ENCODE measurements at places on chromosomes 4 and X. TPM values are rescaled to one million over a fixed set of nuclear protein-coding genes. Genes with fewer than 3 reads are reported as not detected.
A peak's percentile ranks its signal among the peaks of the same experiment; 100 is the strongest.

Gene MED28
- 14.2 TPM for total RNA-seq

Gene IL9R
- 0.38 TPM for total RNA-seq

Gene NSUN7
- 13.4 TPM for total RNA-seq

Gene STBD1
- 0.53 TPM for total RNA-seq

DNA sequence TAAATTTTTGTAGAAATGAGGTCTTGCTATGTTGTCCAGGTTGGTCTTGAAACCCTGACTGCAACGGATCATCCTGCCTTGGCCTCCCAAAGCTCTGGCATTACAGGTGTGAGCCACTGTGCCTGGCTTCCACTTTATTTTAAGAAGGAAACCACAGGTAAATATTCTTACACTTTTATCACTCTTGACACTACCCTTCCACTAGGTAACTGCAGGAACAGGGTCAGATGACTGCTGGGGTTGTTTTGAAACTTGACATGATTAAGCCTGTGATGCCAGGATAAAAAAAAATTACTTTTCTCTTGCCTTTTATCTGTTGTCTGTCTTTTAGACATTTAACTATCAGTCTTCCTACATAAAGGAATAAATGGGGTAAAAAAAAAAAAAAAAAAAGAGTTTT, 43.5 kb downstream of the COQ2 start:
- no peak overlapping the region for H3K27ac ChIP-seq
- no peaks in the 10 kb centered on the region for H3K4me1 ChIP-seq
- no peaks in the 10 kb centered on the region for H3K27me3 ChIP-seq
- DNase-seq, result no peak
- no peaks in the 10 kb centered on the region for H3K36me3 ChIP-seq
- H3K4me3 ChIP-seq, result no peak overlapping the region

- no peak overlapping the region for H3K4me3 ChIP-seq
- no peaks in the 10 kb centered on the region for H3K4me1 ChIP-seq
- no peak overlapping the region for H3K27ac ChIP-seq
- H3K27me3 ChIP-seq, result no peaks in the 10 kb centered on the region
- DNase-seq, result no peak
- no peaks in the 10 kb centered on the region for H3K36me3 ChIP-seq
Measured at GRCh38 chr4:88511236-88511635, 12.3 kb downstream of the PYURF start.

DNA sequence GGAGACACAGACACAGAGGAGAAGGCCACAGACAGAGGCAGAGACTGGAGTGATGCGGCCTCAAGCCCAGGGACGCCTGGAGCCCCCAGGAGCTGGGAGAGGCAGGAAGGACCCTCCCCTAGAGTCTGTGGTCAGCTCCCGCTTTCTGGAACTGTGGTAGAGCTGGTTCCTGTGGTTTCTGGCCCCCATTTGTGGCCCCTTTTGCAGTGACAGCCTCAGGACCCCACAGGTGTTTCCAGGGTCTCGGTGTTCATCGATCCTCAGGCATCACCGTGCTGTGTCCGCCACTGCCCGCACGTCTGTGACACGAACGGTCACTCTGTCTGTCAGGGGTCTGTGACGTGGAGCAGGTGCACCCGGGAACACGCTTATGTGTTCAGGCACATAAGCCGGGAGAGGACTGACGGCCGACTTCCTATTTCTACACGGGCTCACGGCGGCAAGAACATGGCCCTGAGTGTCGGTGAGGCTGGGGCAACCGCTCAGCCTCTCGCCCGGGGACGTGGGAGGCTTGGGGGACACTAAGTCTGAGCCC, 7.9 kb downstream of the GTPBP6 start:
- no peak overlapping the region for H3K4me3 ChIP-seq
- H3K27me3 ChIP-seq, result no peaks in the 10 kb centered on the region
- peak; percentile 77 for DNase-seq
- H3K36me3 ChIP-seq, result peaks cover 85% of the 10 kb centered on the region
- no peak overlapping the region for H3K27ac ChIP-seq

- no peaks in the 10 kb centered on the region for H3K4me1 ChIP-seq
- H3K36me3 ChIP-seq, result peaks cover 13% of the 10 kb centered on the region
- no peak for DNase-seq
- H3K27me3 ChIP-seq, result no peaks in the 10 kb centered on the region
- H3K27ac ChIP-seq, result no peak overlapping the region
- H3K4me3 ChIP-seq, result no peak overlapping the region
Measured at GRCh38 chr4:38015886-38016515, 55.8 kb downstream of the PTTG2 start.

DNA sequence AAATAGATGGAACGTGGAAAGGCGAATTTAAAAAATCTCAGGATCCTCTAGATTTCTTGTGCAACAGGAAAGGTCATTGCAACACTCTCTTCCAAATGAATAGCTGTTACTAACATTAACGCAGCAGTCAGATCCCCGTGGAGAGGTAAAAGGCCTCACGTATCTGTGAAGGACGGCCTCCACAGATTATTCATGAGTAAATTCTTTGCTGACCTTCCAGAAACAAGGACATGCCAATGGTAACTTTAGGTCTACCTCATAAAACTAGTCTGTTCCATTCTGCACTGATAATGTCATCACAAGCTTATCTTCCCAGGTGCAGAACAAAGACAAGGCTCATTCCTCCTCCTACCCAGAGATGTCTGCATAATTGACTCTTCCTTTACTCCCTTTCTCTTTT, 16.1 kb upstream of the REPS2 start:
- H3K27me3 ChIP-seq, result no peaks in the 10 kb centered on the region
- DNase-seq, result no peak
- H3K4me3 ChIP-seq, result no peak overlapping the region
- no peaks in the 10 kb centered on the region for H3K36me3 ChIP-seq
- no peaks in the 10 kb centered on the region for H3K4me1 ChIP-seq
- H3K27ac ChIP-seq, result no peak overlapping the region

DNA sequence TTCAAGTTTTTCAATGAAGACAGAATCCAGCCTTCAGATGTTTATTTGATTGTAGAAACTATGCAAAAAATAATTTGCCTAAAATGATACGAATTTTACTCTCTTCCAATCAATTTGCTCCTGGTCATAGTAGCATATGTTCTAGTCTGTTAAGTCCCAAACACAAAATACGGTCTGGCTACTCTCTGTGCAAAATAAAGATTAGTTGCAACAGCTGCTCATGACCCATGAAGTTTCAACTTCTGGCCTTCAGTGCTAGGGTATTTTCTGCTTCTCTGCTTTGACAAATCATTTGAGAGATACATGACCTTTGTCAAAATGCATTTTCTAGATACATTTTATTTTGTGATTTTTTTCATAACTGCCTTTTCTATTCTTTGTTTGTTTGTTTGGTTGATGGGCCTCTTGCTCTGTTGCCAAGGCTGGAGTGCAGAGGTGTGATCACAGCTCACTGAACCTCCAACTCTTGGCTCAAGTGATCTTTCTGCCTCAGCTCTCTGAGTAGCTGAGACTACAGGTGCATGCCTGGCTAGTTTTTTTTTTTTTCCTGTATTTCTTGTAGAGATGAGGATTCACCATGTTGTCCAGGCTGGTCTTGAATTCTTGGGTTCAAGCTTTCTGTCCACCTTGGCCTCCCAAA, 55.2 kb downstream of the TACR3 start:
- H3K4me1 ChIP-seq, result no peaks in the 10 kb centered on the region
- H3K27me3 ChIP-seq, result no peaks in the 10 kb centered on the region
- no peak overlapping the region for H3K4me3 ChIP-seq
- no peak for DNase-seq
- H3K36me3 ChIP-seq, result no peaks in the 10 kb centered on the region

- no peak overlapping the region for H3K27ac ChIP-seq
- no peaks in the 10 kb centered on the region for H3K4me1 ChIP-seq
- no peaks in the 10 kb centered on the region for H3K36me3 ChIP-seq
- no peak overlapping the region for H3K4me3 ChIP-seq
Measured at GRCh38 chr4:189002475-189002874, 863.2 kb downstream of the TRIML1 start.

DNA sequence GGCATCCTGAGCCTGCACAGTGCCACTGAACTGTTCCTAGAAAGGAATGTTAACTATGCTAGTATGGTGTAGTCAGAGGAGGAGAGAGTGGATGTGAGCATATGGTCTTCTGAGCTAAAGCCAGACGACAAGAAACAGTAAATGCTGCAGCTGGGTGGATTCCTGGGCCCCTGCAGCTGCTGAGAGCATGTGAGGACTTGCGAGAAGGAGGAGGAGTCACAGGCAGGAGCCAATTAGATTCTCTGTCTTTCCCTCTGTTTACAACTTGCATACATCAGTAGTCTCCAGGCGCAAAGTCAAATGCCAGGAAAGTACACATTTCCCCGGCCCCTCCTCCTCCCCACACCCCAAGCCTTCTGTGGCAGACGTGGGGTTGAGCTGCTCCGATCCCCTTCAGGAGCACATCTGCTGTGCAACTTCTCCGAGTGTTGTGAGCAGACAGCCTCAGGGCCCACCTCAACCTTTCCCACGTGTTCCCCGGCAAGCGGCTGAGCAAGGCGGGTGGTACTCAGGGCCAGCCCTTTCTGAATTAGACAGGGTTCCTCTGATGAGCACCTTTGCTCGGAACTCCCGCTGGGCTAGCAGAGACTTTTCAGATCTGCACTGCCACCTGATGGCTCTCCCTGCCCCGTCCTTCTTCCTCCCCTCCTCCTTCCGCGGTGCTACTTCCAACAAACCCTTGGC, 108.7 kb upstream of the ATP6AP2 start:
- H3K4me3 ChIP-seq, result no peak overlapping the region
- H3K27me3 ChIP-seq, result no peaks in the 10 kb centered on the region
- DNase-seq, result no peak

- H3K36me3 ChIP-seq, result no peaks in the 10 kb centered on the region
- no peak overlapping the region for H3K4me3 ChIP-seq
- DNase-seq, result no peak
- peaks cover 6% of the 10 kb centered on the region for H3K4me1 ChIP-seq
- no peak overlapping the region for H3K27ac ChIP-seq
Measured at GRCh38 chrX:13430136-13430827, 110.4 kb upstream of the ATXN3L start.

GRCh38 chr4:141654098-141654497, 17.7 kb downstream of the IL15 start:
- no peak overlapping the region for H3K4me3 ChIP-seq
- no peaks in the 10 kb centered on the region for H3K36me3 ChIP-seq
- no peak overlapping the region for H3K27ac ChIP-seq
- peaks cover 8% of the 10 kb centered on the region for H3K4me1 ChIP-seq

- H3K27me3 ChIP-seq, result no peaks in the 10 kb centered on the region
- H3K4me3 ChIP-seq, result no peak overlapping the region
Measured at GRCh38 chr4:68599150-68599549, 23.0 kb upstream of the UGT2B17 start.

DNA sequence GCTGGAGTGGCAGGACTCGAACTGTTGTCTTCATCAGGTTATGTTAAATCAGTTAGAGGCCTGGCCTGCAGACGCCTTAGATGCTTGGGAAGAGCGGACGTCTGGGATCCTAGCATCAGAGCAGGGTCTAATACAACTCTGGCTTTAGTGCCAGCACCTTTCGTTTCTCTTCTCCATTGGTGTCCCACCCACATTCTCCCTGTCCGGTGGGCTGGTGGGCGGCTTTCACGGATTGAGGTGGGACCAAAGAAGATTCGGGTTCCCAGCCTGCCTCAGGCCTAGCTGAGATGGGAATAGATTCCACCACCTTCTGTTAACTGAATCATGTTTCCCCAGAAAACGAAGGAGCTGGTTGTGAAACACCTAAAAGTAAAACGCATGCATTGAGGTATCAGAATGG, 939 bp downstream of the PDK3 start:
- no peak for DNase-seq
- peaks cover 14% of the 10 kb centered on the region for H3K4me1 ChIP-seq
- H3K4me3 ChIP-seq, result peak overlapping the region; percentile 71
- no peaks in the 10 kb centered on the region for H3K36me3 ChIP-seq

GRCh38 chr4:69576251-69576877, 63.1 kb downstream of the UGT2A2 start:
- no peaks in the 10 kb centered on the region for H3K4me1 ChIP-seq
- no peak for DNase-seq
- no peaks in the 10 kb centered on the region for H3K36me3 ChIP-seq
- no peaks in the 10 kb centered on the region for H3K27me3 ChIP-seq
- H3K4me3 ChIP-seq, result no peak overlapping the region

DNA sequence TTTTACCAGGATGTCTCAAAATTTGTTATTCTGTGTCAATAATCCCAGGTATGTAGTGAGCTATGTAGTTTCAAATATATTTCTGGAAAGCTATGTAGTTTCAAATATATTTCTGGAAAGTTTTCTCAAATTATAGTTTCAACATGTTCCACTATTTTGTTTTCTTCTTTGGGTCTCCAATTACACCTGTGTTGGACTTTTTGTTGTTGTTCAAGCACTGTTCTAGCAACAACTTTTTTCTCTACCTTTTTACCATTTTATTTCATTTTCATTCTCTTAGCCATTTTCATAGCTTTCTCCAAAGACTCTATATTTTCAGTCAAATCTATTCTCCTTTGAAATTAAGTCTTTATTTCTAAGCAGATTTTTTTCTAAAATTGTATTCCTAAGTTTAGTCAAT, 88.4 kb downstream of the LCORL start:
- H3K4me3 ChIP-seq, result no peak overlapping the region
- H3K27me3 ChIP-seq, result no peaks in the 10 kb centered on the region
- DNase-seq, result no peak
- no peak overlapping the region for H3K27ac ChIP-seq
- H3K36me3 ChIP-seq, result no peaks in the 10 kb centered on the region

GRCh38 chrX:24169211-24169610, 19.7 kb downstream of the ZFX start:
- no peak overlapping the region for H3K4me3 ChIP-seq
- peaks cover 5% of the 10 kb centered on the region for H3K36me3 ChIP-seq
- no peak for DNase-seq
- peaks cover 11% of the 10 kb centered on the region for H3K4me1 ChIP-seq
- H3K27me3 ChIP-seq, result no peaks in the 10 kb centered on the region
- H3K27ac ChIP-seq, result no peak overlapping the region

GRCh38 chr4:15781427-15782095, 3.4 kb downstream of the CD38 start:
- H3K4me1 ChIP-seq, result peaks cover 18% of the 10 kb centered on the region
- no peaks in the 10 kb centered on the region for H3K36me3 ChIP-seq
- H3K4me3 ChIP-seq, result no peak overlapping the region

DNA sequence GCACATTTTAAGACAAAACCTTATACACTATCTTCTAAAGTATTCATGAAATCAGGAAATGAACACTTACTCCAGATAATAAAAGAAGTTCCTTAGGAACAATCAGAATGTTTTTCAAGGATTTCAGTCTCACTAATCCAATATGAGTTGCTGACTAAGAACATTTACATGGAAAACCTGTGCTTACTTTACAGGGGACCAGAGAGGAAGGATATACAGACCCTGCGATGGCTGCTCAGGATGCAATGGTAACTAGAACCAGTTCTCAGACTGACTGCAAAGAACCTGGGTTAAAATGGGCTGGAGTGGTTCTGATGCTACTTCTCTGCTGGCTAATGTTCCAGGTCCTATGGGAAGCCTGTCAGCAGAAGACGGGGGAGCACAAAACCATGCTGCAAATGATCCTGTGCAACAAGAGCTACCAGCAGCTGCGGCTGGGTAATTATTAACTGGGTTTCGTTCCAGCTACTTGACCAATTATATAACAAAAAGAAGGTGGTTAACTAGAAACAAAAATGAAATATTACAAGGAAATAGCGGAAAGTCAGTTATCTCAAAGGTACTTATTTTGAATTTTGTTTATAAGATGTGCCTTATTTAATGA, 85.3 kb downstream of the ANXA10 start:
- H3K27ac ChIP-seq, result no peak overlapping the region
- no peak overlapping the region for H3K4me3 ChIP-seq
- H3K36me3 ChIP-seq, result no peaks in the 10 kb centered on the region

All from suprapubic skin (tissue), 4 donors.